ENCODE measurements at places on chromosomes 5 and 9.

DNA sequence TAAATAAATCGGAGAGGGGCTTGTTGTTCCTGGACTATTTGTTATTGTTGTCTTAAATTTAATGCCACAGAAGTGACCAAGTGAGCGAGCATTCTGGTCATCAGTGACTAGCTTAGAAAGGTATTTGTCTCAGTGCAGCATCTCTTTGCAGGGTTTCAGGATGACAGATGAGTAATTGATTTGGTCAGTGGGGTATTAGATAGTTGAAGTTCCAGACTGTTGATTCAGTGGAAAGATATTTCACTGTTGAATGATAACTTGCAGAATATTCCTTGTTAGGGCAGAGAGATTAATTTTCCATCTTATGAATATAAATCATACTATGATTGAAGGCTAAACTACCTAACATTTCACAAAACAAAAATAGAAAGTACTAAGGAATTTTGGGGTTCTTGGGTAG lies 122.4 kb downstream of the TRIO start:
- DNase-seq: peak; percentile 62

DNA sequence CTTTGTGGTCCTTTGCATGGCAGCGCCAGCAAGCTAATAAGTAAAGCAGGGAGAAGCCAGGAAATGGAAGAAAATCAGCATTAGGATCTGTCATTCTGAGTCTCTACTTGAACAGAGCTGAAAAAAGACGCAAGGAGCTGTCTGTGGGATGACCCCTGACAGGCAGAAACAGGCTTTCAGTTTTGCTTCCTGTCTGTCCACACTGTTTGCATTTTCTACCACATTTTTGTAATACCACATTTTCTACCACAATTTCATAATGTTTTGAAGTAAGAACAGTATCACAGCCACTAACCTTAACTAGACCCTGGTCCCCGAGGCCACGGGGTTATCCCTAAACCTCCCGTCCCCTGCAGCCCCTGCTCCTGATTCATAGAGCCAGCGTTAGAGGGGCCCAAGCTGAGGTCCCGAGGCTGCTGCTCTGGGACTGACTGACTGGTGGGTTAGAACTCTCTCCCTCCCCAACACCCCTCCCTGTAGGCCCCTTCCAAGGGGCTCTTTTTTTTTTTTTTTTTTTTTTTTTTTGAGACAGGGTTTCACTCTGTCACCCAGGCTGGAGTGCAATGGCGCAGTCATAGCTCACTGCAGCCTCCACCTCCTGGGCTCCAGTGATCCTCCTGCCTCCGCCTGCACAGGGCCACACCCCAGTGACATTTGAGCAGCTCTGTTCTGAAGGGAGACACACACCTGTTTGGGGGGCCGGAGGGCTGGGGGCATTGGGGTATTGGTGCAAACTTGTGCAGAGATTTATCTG lies 4.0 kb upstream of the CLIC3 start:
- DNase-seq: no peak

DNA sequence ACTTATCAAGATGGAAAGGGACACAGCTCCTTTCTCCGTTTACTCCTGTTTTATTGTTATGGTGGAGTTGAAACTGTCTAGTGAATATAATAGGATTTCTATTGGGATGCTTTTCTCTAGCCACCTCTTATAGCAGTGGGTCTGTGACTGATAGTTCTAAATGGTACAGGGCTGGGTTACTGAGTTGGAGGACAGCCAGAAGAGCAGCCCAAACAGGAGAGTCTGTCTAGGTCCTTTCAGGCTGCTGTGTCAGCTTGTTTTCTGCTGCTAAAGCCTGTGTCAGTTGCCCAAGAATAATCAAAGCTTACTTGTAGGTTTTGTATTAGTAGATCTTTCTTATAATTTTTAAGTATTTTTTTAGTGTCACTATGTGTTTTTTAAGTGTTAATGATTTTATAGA lies 356.0 kb upstream of the SEMA6A start:
- DNase-seq: no peak

DNA sequence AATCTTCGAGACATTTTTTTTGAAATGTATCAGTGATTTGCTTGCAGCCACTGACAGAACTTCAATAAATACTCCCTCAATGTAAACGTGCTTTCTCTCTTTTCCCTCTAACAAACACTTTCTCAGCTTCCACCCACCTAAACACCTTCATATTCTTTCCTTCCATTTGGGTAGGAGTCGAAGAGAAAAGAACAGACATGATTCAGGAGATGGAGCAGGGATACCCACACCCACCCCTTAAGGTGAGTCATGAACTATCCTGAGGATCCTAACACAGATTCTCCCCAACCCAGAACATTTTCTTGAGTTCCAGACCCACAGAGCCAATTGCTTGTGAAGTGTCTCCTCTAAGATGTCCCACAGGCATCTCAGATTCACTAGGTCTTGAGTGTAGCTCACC lies 488.8 kb downstream of the CDK5RAP2 start:
- DNase-seq: no peak

DNA sequence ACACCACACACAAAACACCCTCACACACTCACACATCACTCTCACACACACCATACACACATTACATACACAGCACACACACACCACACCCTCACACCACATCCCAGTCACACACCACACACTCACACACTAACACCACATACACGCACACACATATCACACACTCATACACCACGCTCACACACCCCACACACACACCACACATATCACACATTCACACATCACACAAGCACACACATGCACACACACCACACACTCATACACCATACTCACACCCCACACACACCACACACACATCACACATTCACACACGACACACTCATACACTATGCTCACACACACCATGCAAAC lies 543 bp upstream of the UBE2QL1 start:
- no peak for DNase-seq

DNA sequence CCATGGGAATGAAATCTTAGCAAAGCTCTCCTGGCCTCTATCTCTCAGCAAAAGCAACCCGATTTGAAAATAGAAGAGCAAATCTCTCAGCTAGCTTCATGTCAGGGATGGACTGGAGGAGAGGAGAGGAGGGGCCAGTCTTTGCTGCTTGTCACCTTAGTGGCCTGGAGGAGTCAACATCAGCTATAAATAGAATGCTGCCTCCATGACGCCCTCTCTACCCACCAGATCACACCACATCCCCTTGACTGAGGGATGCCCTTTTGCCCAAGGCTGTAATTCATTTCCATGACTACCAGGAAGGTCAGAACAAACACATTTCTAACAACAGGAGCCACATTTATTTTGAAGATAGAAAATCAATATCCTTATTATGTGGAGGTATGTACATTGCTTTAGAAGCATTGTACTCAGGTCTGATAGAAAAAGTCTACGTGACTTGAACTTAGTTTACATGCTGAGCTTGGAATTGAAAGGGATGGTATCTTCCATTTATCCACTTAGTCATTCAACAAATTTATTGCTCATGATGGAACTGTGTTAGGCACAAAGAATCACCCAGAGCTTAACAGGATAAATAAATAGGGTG lies 92.4 kb upstream of the LIFR start:
- no peak for DNase-seq

- no peak for DNase-seq
These were observed 150.9 kb downstream of the NUDT12 start for GRCh38 chr5:103411711-103412110.

Data from endothelial cell of umbilical vein (primary cell).